ENCODE measurements at places on chromosomes 12 and 14.

- no peak for DNase-seq
These were observed 70.1 kb upstream of the PLXNC1 start for GRCh38 chr12:94078138-94078723.

- DNase-seq, result no peak
These were observed 54.9 kb downstream of the VWF start for GRCh38 chr12:6069437-6070093.

DNA sequence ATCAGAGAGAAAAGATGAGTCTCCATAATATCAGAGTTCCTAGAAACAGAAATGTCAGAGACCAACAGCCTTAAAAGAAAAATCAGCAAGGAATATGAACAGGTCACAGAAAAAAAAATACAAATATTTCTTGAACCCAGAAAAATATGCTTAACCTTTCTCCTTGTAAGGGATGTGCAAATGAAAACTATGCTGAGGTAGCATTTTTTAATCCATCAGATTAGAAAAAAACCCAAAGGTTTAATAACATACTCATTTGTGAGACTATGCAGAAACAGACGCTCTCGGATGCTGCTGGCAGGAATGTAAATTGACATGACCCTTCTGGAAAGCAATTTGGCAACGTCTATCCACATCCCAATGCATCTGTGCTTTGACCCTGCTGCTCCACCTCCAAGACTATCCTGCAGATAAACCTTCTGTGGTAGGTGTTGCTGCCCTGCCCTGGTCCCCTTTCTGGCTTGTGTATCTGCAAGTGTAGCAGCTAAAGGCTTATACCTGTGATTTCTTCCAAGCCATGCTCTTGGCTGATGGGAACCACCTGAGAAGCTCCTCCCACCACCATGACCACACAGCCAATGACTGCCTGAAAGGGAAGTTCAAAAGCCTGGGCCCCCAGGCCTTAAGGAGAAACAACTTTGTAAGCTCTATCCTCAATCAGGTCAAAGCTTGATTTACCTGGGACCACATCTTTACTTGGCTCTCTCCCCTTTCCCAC, 49.4 kb downstream of the LTBP2 start:
- DNase-seq, result no peak

GRCh38 chr14:33279865-33280264, 341.2 kb downstream of the NPAS3 start:
- DNase-seq, result no peak

- DNase-seq, result no peak
These were observed 33.5 kb downstream of the DYRK2 start for GRCh38 chr12:67681941-67682620.

DNA sequence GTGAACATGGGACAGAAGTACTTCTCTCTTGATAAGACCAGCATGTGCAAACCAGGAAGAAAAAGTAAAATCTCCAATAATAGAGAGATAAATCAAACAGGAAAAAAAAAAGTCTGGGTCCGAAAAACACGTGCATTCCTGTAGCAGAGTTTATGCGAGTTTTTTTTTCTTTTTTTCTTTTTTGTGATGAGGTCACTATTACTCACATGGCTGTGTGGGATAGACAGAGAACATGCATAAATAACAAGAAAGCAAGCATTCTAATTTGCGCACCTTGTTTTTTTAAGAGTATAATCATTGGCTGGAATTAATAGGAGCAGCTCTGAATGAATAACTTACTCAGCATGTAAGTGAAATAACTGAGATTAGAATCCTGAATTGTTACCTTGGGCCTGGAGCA, 91.9 kb upstream of the CPM start:
- DNase-seq, result no peak

Measured in CMK (cell line).